Right ventricle myocardium superior (tissue), 1 donor: ENCODE measurements at places on chromosomes 4 and X. TPM values are rescaled to one million over a fixed set of nuclear protein-coding genes. Genes with fewer than 3 reads are reported as not detected.

DNA sequence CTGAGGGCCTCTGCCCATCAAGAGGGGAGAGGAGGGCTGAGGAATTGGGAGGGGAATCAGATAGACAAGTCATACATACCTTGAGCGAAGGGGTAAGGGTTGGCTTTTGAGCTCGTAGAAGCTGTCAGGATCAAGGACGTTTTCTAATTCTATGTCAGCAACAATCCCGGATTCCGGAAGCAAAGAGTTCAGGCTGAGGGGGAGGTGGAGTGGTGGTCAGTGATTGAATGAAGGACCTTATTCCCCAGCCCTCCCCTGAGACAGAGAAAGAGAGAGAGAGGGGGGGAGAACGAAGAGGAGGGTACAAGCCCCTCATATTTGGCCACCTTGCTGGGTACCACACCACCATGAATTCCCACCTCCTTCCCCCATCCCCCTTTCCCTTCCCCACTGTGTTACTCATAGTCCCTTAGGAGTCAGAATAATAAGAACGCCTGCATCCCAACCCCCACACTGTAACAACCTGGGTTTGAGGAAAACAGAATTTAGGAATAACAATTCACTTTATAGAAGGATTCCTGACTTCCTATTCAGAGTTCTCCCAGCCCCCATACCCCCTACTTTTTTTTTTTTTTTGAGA lies 2.7 kb downstream of the TFE3 start:
- no peak for DNase-seq

GRCh38 chr4:177263818-177264217 lies 45.9 kb upstream of the NEIL3 start:
- DNase-seq: no peak

The ABLIM2 gene
- total RNA-seq: 26.8 TPM

GRCh38 chr4:98493296-98493695 lies 165.1 kb downstream of the TSPAN5 start:
- no peak for DNase-seq

DNA sequence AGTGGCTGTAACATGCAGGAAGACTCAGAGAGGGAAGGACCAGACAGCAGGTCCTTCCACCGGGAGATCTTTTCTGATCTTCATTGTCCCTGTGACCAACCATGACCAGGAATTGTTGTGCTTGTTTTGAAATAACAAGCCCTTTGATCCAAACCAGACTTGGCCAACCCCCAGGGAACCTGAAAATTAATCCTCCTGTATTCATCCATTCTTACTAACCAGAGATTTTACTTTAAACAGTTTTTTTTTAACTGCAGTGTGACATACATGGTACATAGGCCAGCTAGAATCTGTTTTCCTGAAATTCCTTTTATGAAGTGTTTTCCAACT lies 4.0 kb downstream of the WFS1 start:
- DNase-seq: no peak

The DCAF4L1 gene
- total RNA-seq: 0.19 TPM

DNA sequence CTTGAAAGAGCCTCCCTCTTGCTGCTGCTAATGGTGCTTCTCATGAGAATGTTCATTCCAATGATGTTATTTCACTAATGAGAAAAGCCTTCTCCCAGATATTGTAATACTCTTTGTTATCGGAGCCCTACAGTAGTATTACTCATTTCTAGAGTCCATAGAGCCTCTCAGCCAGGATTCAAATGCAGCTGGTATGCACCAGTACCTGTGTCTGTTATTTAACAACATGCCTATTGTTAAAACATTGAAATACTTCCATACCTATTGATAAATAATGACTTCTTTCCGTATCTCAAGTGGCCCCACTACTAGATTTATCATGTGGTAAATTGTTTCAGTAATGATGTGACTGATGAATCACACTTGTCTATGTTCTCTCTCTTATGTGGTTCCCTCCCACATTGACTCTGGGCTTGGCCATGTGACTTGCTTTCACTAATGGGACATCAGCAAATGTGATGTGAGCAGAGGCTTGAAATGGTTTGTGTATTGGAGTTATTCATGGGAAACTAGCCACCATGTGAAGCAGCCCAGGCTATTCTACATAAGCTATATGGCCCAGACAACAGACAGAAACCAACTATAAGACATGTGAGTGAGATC lies 207.6 kb downstream of the THOC2 start:
- no peak for DNase-seq

DNA sequence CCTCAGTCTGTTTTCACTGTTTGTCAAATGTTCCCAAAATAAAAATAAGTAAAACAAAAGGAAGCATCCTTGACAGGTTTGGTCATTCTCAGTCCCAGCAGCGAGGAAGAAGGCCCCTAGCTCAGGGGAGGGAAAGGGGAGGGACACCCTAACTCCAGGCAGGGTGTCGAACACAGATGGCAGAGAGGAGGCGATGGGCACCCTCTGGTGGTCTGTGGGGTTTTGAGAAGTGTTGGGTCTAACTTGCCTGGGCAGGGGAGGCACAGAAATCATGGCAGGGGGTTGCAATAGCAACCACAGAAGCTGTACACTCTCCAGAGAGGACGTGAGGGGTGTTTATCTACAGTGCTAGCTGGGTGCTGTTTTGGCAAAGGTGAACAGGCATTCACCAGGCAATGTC lies 229.8 kb upstream of the SFRP2 start:
- no peak for DNase-seq

DNA sequence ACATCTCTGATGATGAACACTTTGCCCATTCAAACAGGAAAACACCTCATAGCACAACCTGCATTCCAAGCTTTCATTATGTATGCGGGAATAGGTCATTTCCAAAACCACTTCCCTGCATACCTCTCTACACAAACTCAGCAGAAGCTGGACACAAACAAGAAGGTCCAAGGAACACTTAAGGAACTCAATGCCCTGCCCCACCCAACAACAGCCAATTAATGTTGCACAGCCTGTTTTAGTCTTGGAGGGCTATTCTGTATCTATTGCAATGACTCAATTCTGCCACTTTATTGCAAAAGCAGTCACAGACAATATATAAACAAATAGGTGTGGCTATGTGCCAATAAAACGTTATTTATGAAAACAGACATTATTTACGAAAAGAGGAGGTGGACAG lies 16.7 kb downstream of the OPHN1 start:
- DNase-seq: no peak
